Dorsolateral prefrontal cortex (tissue), 122 donors: ENCODE measurements at places on chromosomes 2 and 18.

- no peak for DNase-seq
These were observed 262.6 kb upstream of the DDX18 start for GRCh38 chr2:117551858-117552257.

- DNase-seq = no peak
These were observed 1309.8 kb upstream of the NRXN1 start for GRCh38 chr2:52341732-52342131.

GRCh38 chr2:19536136-19536535, 177.7 kb upstream of the OSR1 start:
- no peak for DNase-seq

GRCh38 chr2:84516234-84516986, at the start of gene DNAH6:
Gene DNAH6 (plus strand): TSS chr2:84516498. CDS start chr2:84517827, 1,329 bp downstream.
- DNase-seq = peak; percentile 89

DNA sequence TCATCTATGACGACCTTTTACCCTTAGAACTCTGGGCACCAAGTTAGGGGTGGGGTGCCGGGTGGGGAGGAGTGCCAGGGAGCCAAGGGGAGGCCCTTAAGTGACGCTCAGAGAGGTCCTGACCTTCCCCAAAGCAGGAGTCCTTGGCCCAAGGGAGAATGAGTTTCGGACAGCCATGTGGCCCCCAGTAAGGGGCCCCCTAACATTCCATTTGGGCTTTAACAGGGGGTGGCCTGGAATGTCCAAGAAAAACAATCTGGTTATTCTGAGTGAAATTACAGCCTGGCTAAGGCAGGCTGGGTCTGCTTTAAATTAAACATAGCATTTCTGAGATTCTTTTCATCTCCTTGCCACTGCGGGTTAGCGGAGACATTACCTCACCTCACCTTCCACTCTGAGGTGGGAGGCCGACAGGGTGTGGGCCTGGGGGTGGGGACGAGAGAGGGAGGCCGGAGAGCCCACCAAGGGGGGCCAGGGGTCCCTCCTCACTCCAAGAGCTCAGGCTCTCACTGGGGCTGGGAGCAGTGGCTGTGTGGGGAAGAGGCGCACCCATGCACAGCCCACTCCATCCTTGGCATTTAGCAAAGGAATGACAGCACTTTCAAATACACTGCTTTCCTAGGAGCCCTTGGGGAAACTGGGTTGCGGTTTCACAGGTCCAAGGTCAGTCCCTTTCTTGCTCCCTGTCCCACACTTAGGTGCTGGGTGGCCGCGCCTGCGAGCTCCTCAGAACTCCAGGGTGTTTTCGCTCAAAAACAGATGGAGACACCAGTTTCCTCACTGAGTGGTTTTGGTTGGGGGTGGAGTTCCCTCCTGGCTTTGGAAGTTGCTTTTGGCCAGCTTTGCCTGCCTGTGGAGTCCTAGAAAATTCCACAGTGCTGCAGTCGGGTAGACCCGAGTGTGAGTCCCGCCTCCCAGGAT, 107.4 kb downstream of the POLR1A start:
- DNase-seq = no peak

DNA sequence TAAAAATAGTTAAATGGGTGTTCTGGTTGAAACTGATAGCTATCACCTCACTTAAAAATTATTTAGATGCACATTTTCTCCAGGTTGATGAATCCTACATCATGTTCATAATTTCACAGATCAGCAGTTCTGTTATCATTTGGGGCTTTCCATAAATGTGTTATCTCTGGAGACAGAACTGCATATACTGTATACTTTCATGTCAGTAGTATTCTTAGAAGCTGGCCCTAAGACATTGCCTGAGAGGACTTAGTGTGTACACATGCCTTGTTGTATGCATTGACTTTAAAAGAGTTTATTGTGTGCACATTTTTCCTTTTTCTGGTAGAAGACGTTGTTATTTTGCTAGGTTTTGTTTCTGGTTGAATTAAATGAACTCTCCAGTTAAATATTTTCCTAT, 41.0 kb downstream of the PIK3C3 start:
- DNase-seq = no peak

DNA sequence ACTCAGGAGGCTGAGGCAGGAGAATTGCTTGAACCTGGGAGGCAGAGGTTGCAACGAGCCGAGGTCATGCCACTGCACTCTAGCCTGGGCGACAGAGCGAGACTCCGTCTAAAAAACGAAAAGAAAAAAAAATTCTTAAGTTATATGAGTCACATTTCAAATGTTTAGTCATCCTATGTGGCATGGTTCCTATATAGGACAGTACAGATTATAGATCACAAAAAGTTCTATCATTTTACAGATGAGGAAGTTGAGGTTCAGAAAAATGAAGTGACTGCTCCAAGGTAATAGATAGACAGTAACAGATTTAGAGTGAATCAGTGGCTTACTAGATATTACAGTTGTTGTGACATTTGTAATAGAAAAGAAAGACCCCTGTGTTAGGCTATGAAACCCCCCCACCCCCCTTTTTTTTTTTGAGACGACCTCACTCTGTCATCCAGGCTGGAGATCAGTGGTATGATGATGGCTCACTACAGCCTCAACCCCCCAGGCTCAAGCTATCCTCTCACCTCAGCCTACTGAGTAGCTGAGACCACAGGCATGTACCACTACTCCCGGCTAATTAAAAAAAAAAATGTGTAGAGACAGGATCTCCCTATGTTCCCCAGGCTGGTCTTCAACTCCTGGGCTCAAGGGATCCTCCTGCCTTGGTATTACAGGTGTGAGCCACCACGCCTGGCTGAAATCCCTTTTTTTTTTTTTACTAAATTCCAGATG, 22.7 kb downstream of the PTPN4 start:
- DNase-seq = no peak

GRCh38 chr18:28189400-28190239, 12.7 kb upstream of the CDH2 start:
- DNase-seq = no peak

DNA sequence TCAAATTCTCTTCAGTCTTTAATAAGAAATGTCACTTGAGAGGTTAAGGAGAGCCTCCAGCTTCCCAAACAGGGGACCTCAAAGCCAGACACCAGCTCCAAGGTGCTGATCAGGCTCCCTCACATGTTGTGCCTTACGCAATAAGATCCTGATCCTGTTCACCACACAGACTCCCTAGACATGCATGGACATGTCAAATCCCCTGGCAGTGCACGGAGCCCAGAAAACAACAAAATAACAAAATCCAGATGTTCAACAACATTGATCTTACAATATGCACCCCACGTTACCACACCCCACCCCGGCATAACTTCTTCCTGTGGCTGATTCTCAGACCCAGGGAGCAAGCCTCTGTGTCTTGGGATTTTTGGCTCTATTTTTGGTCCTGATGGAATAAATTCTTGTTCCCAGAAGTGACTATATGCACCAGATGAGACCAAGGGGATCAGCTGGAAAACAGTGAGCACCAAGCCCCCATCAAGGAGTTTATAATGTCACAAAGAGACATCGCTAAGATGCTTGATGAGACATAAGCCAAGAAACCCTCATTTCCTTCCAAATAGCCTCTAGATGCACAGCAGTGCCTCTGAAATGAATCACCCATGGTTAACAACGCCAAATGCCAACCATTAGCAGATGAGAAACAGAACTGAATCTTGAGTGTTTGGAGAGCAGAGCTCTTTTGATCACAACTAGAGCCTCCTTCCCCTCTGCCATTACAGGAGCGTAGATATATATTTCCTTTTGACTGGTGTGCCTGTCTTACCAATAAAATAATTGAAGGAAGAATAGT, 198.2 kb downstream of the PRKCE start:
- DNase-seq = no peak

- DNase-seq = peak; percentile 25
These were observed 5.9 kb downstream of the NEU4 start for GRCh38 chr2:241814643-241815476.

- no peak for DNase-seq
These were observed 22.9 kb downstream of the MARCHF4 start for GRCh38 chr2:216349366-216349765.

- DNase-seq = no peak
These were observed 118.8 kb upstream of the MAP2 start for GRCh38 chr2:209305026-209305425.

DNA sequence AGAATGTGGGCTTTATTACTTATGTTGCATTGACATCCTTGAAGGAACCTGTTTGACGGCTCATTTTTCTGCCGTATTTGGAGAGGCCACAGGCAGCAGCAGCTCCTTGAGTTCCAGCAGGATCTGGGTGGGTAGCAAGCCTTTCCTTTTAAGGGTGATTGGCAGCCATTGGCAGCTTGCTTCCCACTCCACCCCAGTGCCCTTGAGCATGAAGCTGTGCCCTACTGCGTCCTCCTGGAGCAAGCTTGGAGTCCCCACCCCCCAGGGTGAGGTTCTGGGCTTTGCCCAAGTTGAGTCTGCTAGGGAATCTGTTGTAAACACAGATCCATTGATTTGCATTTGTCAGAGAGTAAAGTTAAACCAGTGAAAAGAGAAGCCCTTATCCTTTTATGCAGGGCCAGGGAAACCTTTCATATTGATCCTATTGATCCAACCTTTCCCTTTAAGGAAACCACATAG, 9.2 kb downstream of the ONECUT2 start:
- no peak for DNase-seq

DNA sequence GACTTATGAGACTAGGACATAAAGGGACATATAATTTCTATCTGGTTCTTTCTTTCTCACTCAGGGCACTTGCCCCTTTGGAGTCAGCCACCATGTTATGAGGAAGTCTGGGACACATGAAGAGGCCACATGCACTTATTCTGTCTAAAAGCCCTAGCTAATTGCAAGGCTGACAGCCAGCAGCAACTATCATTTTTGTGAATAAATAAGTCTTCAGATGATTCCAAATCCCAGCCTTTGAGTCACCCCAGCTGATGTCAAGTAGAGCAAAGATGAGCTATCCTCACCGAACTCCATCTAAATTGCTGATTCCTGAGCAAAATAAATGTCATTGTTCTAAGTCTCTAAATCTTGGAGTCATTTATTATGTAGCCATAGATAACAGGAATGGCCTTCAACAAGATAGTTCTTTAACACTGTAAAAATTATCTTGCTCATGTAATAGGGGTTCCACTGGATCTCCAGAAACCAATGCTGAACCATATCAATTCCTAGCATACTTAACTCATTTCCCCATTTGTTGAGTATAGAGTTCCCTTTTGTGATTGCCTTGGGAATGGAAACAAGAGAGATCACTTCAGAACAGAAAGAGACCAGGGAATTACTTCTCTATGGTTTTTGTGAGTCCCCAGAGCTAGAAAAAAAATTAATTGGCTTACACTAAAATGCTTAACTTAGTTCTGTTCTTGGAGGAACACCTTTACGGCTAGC, 50.6 kb upstream of the FN1 start:
- DNase-seq = no peak

- DNase-seq = no peak
These were observed 170.7 kb upstream of the FSIP2 start for GRCh38 chr2:185567940-185568339.

DNA sequence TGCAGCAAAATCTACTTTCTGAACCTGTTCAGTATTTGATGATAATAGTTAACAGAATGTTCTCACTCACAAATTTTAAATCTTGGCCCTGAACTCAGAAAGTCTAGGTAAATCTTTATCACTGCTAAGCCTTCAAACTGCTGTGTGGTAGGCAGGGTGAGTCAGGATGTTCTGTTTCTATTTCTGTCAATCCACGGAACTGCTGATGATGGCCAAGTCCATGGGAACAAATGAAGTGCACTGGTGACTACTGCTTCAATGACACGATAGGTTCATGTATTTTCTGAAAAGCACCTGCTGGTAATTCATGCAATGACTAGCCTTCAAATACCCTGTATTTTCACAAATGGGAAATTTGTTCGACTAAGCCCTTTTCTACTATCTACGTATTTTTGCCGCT, 14.2 kb downstream of the NIFK start:
- DNase-seq = no peak

DNA sequence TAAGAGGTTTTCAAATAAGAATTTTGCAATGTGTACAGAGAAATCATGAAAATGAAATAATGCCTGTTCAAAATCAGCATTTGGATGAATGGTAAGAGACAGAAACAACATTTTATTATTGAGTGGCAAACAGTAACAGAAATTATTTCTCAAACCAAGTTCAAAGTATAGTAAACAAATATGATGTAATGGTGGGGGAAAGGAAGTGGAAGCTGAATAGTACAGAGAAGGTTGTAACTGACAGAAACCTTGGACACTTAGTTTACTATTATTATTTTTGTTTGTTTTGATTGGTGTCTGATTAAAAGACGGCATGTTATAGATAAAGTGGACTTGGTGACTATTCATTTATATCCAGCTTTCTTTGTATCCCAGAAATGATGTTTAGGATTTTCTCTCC, 1637.4 kb upstream of the ACVR2A start:
- DNase-seq = no peak

DNA sequence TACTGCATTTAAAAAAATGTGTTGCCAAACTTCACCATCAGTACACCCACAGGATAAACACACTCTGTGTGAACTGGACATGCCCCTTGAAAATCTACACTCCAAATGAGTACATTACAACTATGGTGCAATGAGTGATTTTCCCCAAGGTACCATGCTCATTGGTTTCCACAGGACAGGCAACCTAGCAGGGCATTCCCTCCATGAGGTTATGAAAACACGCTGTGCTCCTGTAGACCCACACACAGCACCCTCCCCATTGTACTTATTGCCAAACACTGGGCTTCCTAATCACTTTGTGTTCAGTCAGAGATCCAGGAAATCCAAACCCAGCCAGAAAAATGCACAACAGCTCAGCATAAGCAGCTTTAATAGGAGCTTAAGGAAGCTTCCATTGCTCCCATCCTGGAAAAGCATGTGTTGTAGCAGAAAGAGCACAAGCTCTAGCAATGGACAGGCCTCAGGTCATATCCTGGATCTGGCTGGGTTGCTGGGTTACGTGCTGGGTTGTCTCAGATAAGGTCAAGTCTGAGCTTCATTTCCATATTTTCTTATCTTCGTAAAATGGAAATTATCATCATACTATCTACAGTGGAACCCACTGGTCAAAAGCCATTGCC, 20.8 kb upstream of the ATIC start:
- no peak for DNase-seq

- no peak for DNase-seq
These were observed 66.6 kb downstream of the MYOM1 start for GRCh38 chr18:3153107-3153704.

DNA sequence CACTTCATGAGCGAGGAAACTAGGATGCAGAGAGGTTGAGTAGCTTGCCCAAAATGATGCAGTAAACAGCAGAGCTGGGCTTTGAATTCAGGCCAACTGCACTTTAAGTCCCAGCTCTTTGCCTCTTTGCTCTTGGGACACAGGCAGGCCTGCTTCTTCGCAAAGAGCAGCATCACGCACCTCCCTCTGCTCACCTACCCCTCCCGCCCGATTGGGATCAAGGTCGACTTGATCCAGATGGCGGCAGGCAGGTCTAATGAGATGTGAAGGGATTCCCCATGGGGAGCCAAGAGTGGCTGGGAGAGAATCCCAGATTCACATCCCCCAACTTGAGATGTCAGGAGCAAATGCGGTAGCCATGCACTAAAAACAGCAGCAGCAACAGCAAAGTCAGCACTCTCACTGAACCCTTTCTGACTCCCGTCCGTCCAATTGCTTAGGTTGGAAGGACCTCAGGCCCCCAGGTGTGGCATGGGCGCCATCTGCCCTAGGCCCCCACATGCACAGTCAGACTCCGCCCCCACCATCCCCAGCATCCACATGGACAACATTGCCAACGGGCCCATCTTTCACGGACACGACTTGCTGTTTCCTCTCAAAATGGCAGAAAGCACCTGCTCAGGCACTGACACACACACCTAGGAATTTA, 84.3 kb upstream of the MAP4K4 start:
- DNase-seq = no peak
